Epithelial cell of proximal tubule (primary cell): ENCODE measurements at places on chromosomes 5 and 9.

- no peak for DNase-seq
These were observed 189.5 kb downstream of the SEC61B start for GRCh38 chr9:99411479-99412115.

- DNase-seq, result no peak
These were observed 44.2 kb downstream of the NKD2 start for GRCh38 chr5:1052641-1053390.

DNA sequence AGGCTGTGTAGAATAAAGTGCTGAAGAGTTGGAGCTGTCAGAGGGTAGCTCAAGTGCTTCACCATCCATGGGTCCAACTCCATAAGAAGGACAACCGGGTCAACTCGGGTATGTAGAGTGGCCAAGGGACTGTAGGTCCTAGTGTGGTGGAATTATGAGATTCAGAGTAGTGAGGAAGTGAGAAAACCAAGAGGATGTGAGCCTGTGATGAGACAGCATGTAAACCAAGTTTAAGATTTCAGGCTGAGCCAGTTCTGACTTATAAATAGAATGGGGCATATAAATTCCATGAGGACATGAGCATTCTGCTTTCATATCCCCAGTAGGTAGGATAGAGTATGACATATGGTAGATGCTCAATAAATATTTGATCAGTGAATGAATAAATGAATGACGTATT, 96.3 kb downstream of the CFAP95 start:
- DNase-seq, result no peak

- no peak for DNase-seq
These were observed 54.5 kb upstream of the HTR4 start for GRCh38 chr5:148708854-148709253.

DNA sequence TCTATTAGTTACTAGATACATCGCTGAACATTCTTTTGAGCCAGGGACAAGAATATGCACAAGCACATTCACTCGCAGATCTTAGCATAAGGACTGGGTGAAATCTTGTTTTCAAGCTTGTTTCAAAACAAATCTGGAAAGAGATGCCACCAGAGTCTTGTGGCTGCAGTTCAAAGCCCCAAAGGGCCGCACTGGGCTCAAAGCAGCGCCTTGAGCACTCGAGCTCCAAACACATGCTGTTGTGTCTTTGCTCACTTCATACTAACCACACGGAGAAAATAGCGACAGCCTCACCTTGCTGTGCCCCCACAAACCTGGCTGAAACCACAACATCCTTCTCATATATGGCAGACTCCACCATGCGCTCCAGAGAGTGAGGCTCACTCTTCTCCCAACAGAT, 34.2 kb upstream of the IL7R start:
- DNase-seq, result no peak

DNA sequence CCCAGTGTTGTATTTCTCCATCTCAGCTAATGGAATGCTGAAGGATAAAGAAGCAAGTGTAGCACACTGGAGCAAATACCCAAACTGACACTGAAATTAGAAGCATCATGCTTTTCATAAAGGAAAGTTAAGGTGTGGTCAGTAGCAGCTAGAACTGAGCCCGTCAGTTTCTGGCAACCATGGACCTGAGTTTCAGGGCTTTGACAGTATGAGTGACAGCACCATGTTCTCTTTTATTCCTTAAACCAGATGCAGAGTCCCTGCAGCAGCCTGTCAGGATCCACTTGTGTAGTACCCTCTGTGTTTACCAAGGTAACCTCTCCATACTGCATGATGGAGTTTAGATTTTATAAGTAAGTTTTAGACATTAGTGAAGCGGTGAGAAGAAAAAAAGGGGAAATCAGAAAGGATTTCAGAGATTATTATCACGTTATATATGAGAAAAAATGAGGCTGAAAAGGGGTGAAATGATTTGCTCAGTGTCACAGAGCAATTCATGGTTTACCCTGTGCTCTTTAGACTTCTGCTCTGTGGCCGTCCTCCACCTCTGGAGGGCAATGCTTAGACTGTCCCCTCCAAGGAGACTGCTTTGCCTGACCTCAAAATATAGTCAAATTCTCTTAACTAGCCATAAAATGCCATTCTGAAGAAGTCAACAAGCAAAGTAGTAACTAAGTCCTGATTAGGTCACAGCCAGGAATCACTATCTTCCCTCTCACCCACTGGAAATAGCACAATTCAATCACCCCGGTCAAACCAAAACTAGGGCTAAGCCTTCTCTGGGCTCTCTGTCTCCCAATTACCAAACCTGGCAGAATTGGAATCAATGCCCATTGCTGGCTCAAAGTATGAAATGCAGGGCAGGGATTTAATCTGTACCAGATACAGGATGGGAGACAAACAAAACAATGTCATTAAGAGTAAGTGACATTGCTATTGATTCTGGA, 10.5 kb upstream of the MYOT start:
- no peak for DNase-seq

- no peak for DNase-seq
These were observed 52.4 kb downstream of the GALNT10 start for GRCh38 chr5:154242964-154243376.

- DNase-seq, result no peak
These were observed 106.2 kb downstream of the KLHL3 start for GRCh38 chr5:137629646-137630045.

GRCh38 chr9:72158680-72159079, 9.4 kb downstream of the GDA start:
- DNase-seq, result no peak

GRCh38 chr9:105447386-105447813, 434 bp upstream of the FSD1L start:
- DNase-seq, result no peak

DNA sequence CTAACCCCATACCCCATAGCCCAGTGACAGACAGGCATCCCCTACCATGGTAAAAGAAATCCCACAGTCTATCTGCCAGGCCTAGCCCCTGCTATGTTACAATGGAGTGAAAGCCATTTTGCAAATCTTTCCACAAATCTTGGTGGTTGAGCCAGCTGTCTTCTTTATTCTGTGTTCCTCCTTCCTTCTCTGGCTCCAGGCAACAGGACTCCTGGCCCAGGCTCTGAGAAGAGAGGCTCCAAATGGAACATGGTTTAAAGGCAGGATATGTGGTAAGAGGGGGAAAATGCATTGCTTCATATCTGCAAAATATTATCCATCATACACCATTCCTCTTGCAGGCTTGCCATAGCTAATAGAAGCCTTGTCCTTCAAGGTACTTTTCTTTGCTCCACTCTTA, 25.2 kb downstream of the FGF1 start:
- no peak for DNase-seq

- DNase-seq, result no peak
These were observed 139.2 kb upstream of the TRIM32 start for GRCh38 chr9:116547729-116548426.

DNA sequence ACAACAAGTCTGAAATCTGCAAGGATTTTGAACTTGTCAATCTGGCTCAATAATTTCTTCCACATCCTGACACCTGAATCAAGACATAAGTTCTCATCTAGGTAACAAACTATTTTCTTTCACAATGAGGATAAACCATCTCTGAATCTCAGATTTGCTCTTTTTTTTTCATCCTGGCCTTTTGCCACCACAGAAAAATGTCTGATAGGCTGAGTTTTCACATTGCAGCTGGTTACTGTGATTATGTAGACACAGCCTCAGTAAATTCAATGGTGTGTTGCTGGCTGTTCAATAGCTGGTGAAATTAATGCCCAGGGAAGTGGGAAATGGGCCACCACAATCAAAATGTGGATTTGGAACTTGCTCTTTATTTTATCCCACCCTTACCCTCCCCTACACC, 2.8 kb upstream of the ADRA1B start:
- no peak for DNase-seq

DNA sequence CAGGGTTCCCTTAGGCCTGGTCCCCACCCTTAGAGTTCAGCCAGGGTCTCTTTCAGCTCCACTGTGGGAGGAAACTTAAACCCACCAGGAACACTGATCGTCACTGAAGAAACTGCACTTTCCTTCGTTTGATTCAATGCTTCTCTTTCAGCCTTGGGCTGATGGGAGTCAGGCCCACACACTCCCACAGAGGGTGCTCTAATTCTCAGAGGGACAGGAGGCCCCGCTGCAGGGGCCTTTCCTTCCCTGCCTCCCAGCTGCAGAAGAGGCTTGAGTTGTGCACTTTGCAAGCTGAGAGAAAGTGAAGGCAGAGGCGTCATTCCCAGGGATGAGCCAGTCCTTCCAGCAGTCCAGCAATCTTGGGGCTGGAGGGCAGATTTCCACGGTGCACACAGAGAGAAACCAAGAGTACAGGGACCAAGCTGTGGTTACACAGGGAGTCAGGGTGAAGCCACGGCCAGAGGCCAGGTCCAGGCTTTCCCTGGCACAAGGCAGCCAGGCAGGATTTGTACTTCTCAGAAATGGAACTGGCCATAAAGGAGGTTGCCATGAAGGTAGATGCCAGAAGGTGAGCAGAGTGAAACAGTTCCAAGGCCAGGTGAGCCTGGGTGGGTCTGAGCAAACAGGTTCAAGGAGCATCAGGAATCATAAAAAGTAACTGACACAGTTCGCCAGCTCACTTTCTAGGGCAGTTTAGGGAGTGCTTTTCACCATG, 10.4 kb upstream of the GLIPR2 start:
- no peak for DNase-seq

DNA sequence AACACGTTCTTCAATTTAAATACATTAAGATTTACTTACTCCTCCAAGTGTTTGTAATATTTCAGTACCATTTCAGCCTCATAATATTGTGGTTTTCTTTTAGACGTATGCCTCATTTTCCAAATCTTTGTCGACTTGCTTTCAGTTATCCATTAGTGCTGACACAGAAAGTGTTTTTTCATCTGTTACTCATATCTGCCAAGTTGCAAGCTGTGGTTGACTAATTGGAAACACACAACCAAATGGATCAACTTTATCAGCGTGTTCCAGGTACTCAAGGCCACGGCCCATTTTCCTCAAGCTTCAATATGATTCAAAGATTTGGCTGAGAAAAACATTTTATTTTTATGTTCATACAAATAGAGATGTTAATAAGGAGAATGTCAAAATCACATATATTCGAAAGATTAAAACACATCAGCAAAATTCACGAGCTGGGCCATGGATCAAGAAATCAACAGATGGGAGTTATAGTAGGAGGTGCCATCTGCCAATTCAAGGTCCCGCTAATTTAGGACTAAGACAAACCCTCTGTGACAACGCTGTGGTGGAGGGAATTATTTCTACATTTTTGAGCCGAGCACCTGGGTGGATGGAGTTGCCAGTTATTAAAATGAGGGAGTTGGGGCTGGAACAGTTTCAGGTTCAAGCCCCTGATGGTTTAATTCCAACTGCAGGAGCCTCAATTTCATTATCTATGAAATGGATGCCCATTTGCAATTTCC, 27.2 kb upstream of the CCNJL start:
- no peak for DNase-seq

DNA sequence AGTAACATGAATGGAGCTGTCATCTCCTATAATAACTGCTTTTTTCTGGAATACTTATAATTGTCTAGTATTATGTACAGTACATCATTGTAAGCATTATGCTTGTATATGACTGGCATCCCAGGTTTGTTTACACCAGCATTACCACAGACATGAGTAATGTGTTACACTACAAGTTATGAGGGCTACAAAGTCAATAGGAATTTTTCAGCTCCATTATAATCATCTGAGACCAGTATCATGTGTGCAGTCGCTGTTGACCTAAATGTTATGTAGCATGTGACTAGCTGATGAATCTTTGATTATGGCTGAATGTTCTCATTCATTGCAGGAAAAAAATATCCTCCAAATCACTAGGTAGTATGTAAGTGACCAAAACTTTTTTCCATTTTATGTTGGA, 2.2 kb downstream of the ZCCHC9 start:
- DNase-seq, result no peak

GRCh38 chr9:25025686-25026085, 480.0 kb upstream of the IZUMO3 start:
- no peak for DNase-seq

DNA sequence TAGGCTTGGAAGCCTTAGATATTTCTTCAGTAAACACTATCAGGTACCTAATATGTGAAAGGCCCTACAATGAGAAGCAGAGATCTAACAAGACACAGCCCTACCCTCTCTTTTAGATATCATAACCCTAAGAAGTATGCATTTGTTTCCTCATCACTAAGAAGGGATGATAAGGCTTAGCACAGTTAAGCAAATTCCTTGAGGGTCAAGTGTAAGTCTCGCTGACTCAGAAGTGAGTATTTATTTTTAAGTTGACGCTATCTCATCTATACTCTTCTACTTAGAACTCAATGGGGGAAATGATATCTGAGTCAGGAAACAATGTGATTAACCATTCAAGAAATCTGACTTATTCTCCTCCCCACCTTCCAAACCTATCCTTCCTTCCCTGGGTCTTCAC, 149.7 kb downstream of the ESM1 start:
- DNase-seq, result no peak

GRCh38 chr9:37596504-37596903, 4.1 kb upstream of the TOMM5 start:
- DNase-seq, result no peak

- DNase-seq, result no peak
These were observed 47.9 kb upstream of the ST8SIA4 start for GRCh38 chr5:100950985-100951384.

GRCh38 chr9:101417977-101418376, 17.6 kb downstream of the ALDOB start:
- DNase-seq, result no peak

DNA sequence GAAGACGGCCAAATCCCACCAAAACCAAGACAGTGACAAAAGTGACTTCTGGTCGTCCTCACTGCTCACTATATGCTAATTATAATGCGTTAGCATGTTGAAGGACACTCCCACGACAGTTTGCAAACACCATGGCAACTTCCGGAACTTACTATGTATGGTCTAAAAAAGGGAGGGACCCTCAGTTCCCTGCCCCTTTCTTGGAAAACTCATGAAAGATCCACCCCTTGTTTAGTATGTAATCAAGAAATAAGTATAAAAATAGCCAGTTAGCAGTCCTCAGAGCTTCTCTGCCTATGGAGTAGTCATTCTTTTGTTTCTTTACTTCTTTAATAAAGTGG, 9.5 kb downstream of the FCN2 start:
- no peak for DNase-seq

- no peak for DNase-seq
These were observed 471.9 kb upstream of the RGMB start for GRCh38 chr5:98301547-98301946.

DNA sequence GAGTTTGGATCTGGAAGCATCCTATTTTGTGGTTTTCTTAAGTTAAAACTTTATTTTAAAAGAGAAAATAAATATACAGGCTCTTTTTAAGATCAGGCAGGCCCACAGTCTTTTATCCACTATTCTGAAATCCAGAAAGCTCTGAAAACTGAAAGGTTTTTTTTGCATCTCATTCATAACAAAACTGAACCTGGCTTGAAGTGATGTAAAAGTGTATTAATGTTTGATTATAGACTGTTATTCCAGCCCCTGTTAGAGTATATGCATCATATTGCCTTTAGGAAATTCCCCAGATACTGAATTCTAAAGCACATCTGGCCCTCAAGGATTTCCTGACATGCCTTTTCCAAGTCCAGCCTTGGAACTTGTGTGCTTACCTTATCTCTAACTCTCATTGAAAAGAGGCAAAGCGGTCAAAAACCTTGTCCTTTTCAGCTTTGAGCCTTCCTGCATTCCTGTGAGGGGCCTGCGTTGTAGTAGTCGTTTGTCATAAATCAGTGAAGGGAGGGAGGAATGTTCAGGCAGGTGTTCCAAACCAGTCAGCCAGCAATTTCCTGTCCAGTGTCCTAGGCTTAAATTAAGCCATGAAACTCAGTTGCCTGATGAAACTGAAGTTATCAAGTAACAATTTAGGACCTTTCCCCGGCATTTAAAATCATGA, 110.4 kb downstream of the TLE4 start:
- DNase-seq, result no peak

- no peak for DNase-seq
These were observed 98.0 kb downstream of the EDIL3 start for GRCh38 chr5:84286662-84287061.
